ENCODE measurements at places on chromosomes 11 and 22.

DNA sequence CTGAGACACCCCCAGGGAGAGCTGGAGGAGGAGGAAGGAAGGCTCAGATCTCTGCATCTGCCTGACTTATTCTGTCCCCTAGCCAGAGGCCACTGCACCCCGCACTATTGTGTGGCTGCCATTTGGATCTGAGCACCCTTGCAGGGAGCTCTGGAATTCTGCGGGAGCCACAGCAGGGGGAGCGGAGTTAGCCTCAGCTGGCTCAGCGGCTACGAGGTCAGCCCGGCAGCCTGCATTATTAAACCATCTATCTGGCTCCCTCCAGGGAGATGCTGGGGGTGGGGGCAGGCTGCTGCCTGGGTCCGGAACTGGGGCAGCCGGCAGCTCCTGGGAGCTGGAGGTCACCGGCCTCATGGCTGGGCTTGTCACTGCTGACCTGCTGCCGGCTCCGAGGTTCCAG, 6.5 kb upstream of the ELFN2 start:
- no peak for DNase-seq

DNA sequence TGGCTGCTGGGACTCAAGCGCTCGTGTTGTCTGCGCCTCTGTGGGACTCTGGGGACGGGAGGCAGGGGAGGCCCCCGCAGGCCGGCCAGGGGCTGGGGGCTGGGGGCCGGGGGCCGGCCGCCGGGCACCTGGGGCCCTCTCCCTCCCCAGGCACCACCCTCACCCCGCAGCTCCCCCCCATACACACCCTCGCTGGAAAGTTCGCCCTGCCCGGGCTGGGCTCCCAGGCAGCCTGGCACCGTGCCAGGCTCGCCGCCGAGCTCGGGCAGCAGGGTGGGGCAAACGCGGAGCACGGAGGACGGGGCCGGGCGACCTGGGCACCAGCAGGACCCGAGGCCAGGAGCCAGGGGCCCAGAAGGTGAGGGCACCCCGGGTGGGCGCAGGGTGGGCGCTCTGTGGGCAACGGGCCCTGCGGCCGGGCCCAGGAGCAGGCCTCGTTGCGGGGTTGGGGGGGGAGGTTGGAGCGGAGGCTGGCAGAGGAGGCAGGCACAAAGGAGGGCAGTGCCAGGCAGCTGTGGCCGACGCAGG, 76.7 kb upstream of the WNT7B start:
- DNase-seq = peak; percentile 42

DNA sequence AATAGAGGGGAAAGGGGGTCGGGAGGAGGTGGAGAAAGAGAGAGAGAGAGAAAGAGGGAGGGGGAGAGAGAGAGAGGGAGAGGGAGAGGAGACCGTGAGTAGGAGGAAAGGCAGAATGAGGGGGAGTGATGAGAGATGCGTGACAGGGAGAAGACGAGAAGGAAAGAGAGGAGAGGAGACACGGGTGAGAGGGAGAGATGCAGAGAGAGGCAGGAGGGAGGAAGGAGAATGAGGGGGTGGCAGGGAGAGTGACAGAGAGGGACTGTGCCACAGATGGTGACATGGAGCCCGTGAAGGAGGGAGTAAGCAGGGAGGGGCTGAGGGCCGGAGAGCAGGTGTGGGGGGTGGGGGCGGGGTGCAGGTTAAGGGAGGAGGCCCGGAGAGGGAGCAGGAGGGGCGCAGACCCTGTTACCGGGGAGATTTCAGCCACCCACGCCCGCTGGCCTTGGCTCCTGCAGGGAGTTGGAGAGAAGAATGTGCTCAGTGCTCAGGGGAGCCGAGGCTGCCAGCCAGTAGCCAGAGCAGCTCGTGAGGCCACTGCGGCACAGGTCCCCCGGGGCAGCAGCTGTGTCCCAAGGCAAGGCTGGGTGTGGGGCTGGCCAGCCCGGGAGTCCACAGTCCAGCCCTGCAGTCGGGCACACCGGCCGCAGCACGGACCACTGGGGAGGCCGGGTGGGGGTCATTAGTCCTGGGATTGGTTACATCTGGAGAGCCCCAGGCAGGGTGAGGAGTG, at the start of gene SSTR3:
TSS of gene SSTR3 (minus strand) at position 304 of the 733 bp plus-strand sequence. CDS start 4,674 bp downstream, outside the sequence.
- no peak for DNase-seq

DNA sequence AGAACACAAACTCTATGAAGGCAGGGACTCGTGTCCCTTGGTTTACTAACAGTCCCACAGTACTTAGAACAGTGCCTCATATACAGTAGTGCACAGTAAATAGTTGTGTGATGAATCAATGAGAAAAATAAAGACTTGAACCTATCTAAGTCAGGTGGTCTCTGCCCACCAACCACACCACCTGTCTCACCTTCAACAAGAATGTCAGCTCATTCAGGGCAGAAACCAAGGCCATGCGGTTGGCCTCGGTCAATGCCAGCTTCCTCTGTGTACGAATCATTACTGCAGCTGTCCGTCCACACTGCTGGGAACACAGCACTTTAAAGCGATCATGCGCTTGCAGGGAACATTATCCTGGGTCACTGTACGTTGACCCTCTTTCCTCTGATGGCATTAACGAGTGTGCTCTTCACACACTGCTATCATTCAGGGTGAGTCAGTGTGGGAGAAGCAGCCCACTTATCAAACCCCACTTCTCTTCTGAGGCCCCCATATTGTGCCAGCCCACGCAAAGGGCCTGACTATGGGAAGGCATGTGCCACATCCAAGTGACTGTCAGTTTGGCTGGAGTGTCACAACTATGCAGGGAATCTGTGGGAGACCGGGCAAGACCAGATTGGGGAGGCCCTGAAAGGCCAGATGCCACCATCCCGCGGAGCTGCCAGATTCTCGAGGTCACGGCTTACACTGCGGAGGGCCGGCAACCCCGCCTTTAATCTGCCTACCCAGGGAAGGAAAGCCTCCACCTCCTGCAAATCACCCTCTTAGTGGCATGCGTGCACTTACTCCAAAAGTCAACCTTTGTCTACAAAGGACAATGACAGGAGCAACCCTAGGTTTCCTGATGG, 36.1 kb downstream of the LARGE1 start:
- no peak for DNase-seq

- no peak for DNase-seq
These were observed 962 bp downstream of the SIRT3 start for GRCh38 chr11:235180-235579.

Data from stimulated activated CD4-positive, alpha-beta T cell treated with anti-CD3 and anti-CD28 coated beads, TNF-alpha, amount 100 ng/mL, for 1 hour (primary cell).